Activated T-helper 1 cell treated with Interleukin-2 at 50 U/mL for 16 hours (primary cell): ENCODE measurements at places on chromosomes 2 and 18.

- DNase-seq = no peak
Measured at GRCh38 chr18:49486606-49486952, 455 bp downstream of the C18orf32 start.

GRCh38 chr2:205288686-205289085 is 393.6 kb upstream of the NRP2 start:
- DNase-seq = no peak

- DNase-seq = no peak
Measured at GRCh38 chr2:75458201-75458600, 102.5 kb downstream of the EVA1A start.

DNA sequence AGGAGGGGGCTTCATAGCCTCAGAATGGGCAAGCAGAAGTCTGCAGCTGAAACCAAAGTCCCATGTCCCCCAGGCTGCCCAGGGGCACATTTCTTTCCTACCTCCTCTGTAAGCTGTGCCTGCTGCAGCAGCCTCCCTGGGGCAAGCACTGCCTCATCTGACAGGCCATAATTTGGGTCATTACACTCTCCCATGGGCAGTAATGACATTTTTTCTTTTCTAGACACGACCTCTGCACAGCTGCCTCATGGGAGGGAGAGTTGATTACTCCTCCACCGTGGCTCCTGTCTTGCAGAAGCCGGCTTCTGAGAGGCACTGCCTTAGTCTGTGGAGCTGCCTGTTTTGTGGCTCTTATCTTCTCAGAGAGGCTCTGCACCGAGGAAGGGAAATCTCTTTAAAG is 268.9 kb downstream of the TDRD15 start:
- no peak for DNase-seq

GRCh38 chr2:151021747-151022452 is 239.8 kb downstream of the RBM43 start:
- no peak for DNase-seq

- no peak for DNase-seq
Measured at GRCh38 chr2:177254433-177255226, 9.9 kb downstream of the NFE2L2 start.

DNA sequence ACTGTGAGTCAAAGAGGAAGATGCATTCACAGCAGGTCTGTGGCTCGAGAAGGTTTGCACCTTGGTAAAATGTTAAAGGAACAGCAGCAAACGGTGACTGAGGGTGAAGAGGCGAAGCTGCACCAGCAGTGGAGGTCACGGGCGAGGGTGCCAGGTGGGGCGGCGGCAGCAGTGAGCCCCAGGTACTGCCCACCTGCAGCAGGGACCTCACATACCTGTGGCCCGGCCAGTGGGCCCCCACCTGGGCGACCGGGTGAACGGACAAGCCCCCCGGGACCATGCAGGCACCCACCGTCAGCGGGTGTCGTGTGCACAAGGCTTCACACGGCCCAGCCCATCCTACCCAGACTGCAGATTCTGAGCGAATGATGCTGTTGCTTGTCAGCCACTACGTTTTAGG is 23.6 kb upstream of the KCNG2 start:
- no peak for DNase-seq
